ENCODE measurements at places on chromosomes 16 and 17.

DNA sequence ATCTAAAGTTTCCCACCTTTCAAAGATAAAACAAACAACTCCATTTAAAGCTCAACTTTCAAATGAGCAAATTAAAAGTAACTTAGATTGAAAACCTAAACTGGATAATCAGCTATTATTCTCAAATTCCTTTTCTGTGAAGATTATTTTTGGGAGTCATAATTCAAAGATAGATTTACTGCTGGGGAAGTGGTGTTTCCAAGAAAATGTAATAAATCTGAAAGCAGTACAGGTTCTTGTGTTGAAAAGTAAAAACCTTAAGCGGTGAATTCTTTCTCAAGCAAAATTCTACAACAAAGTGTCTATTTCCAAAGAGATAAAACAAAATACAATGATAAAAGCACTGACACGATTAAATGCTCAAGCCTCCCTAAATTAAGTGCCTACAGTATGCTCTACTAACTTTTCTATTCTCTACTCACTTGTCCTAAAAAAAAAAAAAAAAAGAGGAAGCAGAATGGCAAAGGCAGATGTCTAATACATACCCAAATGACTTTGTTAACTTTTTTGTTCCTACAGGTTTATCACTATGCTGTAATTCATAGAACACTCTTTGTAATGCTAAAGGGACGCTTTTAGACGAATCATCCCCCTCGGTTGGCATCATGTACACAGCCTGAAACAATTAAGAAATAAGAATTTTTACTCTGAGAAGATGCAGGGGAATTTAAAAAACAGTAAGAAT is 34.5 kb downstream of the LITAFD start:
- no peak for DNase-seq

GRCh38 chr16:71407731-71408130 is 34.1 kb downstream of the TLE7 start:
- DNase-seq, result no peak

- no peak for DNase-seq
Observed at GRCh38 chr17:50618941-50619340, 15.7 kb upstream of the ABCC3 start.

DNA sequence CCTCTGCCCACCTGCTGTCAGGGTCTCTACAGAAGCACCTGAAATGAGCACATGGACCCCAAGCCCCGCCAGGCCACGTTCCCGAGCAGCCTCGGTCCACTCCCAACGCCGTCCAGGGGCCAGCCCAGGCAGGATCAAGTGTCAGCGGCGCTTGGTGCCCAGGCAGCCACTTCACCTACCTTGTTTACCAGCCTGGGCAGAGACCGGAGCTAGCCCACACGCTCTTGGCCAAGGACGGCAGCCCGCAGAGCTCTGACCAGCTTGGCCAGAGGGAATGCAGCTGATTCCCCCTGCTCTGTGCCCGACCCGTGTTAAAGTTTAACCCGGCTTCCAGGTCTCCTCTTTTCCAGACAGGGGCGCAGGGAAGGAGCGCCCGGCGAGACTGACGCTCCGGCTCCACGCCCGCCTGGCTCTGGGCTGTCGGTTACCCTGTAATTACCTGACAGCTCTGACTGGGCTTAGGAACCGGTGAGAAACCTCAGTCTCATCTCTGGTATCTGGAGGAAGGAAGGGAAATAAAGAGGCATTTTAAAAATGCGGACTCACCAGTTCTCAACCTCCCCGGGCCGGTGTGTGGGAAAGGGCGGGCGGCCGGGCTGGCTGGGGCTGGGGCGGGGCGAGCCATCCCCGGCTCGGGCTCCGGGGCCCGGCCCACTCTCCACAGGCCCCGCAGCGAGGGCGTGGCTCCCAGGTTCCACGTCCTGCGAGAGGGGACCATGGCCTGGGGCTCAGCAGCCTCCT is 4.6 kb downstream of the KIFC3 start:
- DNase-seq, result no peak

- no peak for DNase-seq
Observed at GRCh38 chr17:18257268-18257981, 1.1 kb downstream of the FLII start.

DNA sequence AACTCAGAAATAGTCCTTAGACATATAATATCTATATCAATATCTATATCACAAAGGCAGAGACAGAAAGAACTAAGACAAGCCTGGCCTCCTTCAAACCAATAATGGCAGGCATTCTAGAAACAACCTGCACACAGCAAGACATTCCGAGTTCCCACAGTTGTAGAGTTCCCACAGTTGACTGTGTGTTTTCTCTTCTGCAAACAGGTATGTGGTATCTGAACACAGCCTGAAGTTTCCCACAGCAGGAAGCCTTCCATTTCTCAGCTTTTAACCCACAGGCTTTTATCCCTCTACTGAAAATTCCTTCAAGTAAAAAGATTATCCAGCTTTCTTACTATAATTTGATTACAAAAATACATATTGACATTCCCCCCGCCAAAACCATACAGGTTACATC is 73.9 kb downstream of the ZZEF1 start:
- no peak for DNase-seq

- no peak for DNase-seq
Observed at GRCh38 chr16:30430428-30430970, 669 bp upstream of the DCTPP1 start.

DNA sequence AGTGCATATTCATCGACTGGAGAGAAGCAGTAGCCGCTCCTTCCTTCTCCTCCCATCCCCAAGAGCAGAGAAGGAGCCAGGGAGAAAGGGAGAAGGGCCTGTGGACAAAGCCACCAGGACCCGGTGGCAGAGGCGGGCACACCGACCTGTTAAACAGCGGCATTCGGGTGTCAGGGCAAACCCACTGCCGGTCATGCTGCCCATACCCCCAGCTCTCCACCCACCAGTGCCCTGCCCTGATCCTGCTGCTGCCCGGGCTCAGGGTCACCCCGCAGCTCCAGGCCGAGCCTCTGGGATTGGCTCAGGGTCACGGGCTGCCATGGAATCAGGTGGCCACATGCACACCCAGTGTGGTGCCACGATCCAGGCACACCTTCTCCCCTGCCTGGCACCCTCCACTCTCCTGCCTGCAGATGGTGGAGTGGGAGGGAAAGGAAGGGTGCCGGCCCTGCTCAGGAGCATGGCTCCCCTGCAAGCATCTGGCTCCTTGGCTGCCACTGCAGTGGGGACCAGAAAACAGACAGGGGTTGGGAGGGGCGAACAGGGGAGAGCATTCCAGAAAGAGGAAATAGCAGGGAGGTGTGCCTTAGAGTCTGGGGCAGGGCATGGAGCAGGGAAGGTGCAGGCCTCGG is 18.3 kb upstream of the RASD1 start:
- no peak for DNase-seq

GRCh38 chr17:30405161-30405560 is 26.4 kb downstream of the CPD start:
- DNase-seq, result no peak

GRCh38 chr17:10492004-10492403 is 22.6 kb upstream of the MYH4 start:
- no peak for DNase-seq

GRCh38 chr17:3641717-3642486 is 5.3 kb downstream of the CTNS start:
- DNase-seq, result no peak

DNA sequence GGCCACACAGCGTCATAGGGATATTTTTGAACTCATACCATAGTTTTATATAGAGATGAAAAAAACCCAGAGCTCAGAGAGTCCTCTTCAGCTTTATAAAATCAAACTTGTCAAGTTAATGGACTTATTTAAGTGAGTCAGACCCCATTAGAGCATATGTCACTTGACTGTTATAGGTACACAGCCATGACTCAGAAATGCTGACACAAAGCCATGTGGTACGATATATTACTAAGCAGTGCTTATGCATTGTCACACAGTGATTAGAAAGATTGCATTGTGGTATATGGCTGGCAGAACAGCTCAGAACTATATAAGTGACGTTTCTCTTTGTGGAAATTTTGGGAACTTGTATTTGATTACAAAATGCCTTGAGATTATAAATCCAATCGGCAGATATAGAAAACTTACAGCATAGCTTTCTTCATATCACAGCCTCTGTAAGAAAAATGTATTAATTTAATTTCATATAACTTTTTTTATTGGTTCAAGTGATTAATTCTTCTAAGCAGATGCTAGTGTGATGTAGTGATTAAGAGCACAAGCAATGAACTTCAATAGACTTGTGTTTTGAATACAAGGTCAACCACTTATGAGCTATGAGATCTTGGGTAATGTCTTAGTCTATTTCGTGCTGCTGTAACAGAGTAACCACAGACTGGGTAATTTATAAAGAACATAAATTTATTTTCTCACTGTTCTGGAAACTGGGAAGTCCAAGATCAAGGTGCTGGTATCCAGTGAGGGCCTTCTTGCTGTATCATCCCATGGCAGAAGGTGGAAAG is 25.8 kb upstream of the GINS3 start:
- DNase-seq, result no peak

DNA sequence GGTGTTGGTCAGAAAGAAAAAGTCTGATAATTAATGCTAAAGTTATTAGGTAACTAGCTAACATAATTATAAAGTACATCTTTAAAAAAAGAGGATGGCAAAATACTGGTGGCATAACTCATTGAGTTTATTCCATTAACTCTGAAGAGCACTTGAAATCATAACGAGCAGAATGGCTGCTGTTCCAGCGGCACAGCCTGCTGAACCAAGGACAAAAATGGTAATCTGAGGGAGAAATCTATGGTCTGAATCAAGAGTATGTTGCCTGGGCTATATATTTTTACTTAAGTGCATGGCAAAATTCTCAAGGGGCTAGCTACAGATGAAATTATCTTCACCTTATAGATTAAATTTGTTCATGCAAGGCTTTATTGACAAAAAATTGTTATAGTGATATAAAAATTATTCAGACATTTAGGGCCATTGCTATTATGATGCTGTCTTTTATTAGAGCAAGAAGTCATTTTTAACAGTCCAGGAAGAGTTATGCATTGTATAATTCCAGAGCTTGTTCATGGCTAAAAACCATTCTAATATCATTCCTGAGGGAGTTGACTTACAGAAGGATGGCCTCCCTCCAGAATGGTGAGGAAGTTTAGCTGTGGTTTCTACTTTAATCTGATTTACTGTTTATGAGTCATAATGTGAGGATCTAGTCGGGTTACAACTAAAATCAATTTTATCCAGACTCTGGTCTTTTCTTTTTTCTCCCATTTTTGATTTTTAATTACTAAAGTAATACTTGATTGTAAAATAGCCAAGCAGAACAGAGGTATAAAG is 41.4 kb upstream of the ANKFN1 start:
- DNase-seq, result no peak

DNA sequence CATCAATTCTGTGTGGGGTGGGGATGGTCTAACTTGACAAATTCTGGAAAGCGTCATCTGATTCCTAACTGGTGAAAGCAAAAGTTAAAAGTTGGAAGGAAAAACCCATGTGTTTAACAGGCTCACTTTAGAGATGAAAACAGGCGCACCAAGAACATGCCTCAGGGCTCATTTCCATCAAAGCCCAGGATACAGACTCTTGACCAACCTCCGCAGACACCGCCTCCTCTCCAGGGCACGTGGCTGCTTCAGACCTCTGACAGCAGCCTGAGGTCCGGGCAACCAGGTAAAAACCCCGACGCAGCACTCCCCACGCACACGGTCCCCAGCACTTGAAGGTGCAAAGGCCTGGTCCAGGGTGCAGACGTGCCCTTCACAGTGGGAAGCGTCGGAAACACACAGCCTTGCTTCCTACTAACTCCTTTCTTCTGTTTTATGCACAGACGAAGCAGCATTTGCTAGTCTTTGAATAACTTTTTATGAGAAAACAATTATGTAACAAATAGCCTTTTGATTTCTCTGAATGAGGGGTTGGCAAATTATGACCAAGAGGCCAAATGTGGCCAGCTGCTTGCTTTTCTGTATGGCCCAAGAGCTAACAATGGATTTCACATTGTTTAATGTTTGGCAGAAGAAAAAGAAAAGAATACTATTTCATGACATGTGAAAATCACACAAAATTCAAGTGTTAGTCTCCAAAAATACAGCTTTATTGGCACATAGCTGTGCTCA is 44.2 kb upstream of the TRAP1 start:
- no peak for DNase-seq

DNA sequence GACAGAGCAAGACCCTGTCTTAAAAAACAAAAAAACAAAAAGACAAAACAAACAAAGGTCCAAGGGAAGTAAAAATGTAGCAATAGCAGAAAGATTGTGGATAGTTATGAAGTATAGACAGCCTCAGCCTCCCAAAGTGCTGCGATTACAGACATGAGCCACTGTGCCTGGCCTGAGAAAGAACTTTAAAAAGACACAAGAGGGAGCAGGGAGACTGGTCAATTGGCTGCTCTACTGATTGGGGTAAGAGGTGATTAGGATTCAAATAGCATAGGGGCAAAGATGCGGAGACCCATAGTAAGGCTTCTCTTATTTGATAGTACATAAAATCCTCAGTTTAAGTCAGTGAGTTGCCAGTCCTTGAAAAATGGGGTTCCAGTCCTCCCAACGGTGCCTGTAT is 518.2 kb upstream of the GOT2 start:
- no peak for DNase-seq

DNA sequence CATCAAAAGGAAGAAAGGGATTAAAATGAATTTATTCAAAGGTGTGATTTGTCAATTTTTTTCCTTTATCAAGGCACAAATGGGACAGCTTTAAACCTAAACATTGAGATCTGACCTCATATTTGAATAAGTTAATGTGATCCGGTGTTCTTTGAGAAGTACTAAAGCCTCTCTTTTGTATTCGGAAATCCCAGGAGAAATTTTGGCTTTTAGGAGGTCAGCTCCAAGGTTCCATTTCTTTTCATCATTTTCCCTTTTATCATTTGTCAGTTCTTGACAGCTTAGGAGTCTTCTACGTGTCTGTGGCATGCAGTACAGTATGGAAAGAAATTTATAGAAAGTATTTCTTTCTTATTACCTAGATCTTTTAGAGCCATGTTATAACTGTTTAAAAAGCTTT is 873.4 kb upstream of the CDH8 start:
- no peak for DNase-seq

DNA sequence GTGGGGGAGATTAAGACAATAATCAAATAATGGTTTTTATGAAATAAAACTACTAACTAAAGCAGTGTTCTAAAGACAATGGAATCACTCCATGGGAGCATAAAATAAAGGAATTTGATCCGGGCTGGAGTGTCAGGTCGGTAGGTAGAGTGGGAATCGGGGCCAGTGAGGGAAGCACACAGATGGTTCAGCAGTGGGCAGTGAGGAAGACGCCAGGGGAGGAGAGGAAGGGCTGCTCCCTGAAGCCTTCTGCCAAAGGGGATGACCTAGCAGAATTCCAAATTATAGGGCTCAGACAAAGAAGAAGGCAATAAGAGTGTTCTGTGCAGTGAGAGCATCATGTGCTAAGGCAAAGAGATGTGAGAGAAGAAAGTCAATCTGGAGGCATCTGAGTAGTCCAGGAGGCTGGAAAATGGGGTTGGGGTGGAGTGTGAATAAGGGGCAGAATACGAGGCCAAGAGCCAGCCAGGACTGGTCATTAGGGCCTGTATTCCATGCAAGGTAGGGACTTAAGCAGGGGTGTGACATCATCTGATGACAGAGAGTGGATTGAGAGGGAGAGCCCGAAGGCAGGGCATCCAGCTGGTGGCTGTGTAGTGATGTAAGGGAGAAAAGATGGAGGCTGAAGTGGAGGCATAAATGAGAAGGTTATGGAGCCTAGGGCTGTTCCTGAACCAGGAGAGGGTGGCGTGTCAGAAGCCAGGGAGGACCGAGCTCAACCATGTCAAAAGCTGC is 137.6 kb downstream of the COPRS start:
- DNase-seq, result no peak

GRCh38 chr17:1153795-1154546 is 25.8 kb downstream of the ABR start:
- no peak for DNase-seq

- DNase-seq, result no peak
Observed at GRCh38 chr16:72169708-72170107, 2.2 kb downstream of the PMFBP1 start.
